ENCODE measurements at places on chromosomes 7 and 10.

- DNase-seq = no peak
These were observed 732.1 kb upstream of the C7orf33 start for GRCh38 chr7:147858421-147858820.

GRCh38 chr10:12006671-12007070, 35.9 kb downstream of the UPF2 start:
- DNase-seq = no peak

DNA sequence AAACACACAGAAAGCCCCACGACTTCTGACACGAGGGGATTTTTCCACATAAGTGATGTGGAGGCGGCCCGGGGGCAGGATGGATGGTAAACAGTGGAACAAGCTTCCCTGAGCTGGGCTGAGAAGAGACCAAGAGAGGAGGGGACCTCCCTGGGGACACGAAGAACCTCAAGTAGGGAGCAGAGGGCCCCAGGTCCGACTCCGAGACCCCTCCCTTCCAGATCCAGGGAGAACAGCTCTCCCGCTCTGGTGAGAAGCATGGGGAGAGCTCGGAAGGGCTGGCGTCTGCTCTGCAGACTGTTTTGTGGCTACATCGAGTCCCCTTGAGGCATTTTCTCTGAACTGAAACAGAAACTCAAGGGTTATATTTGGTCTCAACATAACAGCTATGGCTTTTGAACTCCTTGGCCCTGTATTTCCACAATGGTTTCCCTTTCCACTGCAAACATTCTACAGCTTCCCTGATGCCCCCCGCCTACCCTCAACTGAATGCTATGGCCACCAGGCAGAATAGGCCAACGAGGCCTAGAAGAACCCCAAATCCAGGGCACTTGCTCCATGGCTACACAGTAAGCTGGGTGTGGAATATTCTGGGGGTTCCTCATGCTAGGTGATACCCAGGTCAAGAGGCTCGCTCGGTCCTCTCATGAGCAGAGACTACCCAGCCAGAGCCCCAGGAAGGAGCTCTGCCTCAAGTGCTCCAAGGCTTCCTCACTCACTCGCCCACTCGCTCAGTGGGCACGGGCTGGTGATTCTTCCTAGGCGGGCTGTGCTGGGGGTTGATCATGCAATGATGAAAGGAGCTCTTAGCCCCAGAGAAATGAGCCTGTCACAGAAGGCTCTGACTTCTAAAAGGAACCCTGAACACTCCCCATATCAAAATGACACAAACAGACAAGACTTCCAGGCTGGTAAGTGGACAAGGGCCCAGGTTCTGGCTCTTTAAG, 47.5 kb downstream of the FAM53B start:
- no peak for DNase-seq

- DNase-seq = no peak
These were observed 607.1 kb upstream of the FOXK1 start for GRCh38 chr7:4074994-4075393.

GRCh38 chr10:51405580-51406351, 293.6 kb downstream of the CSTF2T start:
- DNase-seq = no peak

GRCh38 chr10:35440016-35440415, 103.7 kb downstream of the CCNY start:
- DNase-seq = no peak

- no peak for DNase-seq
These were observed 61.6 kb downstream of the SLC29A4 start for GRCh38 chr7:5344342-5344741.

- no peak for DNase-seq
These were observed 58.1 kb downstream of the KIF20B start for GRCh38 chr10:89759531-89759930.

GRCh38 chr10:72638586-72639440, 12.9 kb upstream of the MICU1 start:
- peak; percentile 18 for DNase-seq

GRCh38 chr7:6271060-6271658, 1.3 kb downstream of the CYTH3 start:
- DNase-seq = peak; percentile 54

DNA sequence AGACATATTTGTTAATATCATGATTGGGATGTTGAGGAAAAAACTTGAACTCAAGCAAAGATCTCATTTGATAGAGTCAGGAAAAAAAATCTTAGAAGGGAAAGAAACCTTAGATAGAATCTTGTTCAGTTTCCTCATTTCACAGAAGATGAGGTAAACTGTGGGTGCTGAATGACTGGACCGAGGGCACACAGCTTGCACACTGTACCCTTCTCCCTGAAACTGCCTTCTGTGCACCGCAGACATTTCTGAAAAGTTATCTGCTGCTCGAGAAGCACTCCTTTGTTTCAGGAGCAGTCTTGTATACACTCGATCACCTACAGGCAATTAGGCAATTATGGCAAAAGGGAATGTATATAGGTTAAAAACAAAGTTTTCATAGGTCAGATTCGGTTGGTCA, 167.4 kb downstream of the SKAP2 start:
- DNase-seq = no peak

DNA sequence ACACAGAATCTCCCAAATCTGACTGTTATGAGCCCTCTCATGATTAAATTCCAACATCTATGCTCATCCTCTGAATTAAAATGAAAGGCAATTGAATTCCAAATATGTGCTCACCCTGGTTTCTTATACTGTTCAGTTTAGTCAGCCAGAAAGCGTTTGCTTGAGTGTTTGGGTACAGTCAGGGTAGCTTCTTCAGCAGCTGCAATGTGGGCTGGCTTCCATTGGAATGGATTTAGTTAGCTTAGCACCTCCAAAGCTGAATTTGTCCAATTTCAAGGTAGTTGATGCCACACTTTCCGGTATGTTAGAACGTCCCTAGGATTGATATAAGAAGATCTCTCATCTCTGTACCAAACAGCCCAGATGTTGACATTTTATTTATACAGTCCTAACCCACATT, 9.3 kb downstream of the KLHL7 start:
- DNase-seq = no peak

DNA sequence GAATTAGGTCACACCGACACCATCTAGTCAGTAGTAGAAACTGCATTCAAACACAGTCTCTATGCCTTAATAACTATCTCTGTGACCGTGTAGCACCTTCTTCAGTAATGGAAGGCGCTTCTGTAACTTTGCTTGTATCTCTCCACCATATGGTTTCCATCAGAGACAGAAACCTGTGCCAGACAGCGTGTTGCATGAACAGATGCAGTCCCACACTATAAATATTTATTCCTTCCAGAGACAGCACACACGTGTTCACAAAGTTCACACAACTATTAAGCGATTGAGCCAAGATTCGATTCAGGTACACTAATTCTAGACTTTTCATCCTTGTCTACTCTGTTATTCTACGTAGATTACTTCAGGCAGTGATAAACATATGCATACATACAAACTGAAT, 873.9 kb upstream of the MBL2 start:
- DNase-seq = no peak

- peak; percentile 24 for DNase-seq
These were observed 63.7 kb upstream of the CREB5 start for GRCh38 chr7:28348636-28349035.

DNA sequence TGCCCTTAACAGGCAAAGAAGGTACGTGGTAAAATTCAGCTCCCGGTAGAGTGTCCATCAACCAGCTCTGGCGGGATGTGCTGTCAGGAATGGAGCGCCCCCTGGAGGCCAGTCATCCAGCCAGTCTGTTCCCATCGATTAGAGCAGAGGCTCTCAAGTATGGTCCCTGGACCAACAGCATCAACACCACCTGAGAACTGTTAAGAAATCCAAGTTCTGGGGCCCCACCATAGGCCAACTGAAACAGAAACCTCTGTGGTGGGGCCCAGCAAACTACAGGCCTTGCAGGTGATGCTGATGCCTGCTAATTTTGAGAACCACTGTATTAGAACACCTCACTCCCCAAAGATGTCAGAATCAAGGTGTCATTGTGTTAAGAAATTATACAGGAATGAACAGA, 109.2 kb downstream of the DPY19L1 start:
- no peak for DNase-seq

GRCh38 chr10:93357680-93358079, 124.5 kb downstream of the MYOF start:
- peak; percentile 51 for DNase-seq

DNA sequence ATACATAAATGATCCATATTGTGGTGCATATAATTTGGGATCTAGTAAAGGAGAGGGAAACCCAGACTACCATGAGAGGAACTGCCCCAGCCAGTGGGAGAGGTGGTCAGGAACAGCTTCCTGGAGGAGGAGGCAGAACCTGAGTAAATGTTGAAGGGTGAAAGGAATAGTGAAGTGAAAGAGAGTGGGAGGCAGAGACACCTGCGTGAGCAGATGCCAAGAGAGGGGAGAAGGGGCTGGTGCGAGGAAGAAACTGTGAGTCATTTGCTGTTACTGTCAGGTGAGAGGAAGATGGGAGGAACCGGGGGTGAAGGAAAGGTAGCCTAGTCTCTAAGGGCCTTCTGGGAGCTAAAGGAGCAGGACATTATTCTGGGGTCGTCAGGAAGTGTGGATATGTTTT, 294.8 kb downstream of the GRID1 start:
- DNase-seq = no peak

DNA sequence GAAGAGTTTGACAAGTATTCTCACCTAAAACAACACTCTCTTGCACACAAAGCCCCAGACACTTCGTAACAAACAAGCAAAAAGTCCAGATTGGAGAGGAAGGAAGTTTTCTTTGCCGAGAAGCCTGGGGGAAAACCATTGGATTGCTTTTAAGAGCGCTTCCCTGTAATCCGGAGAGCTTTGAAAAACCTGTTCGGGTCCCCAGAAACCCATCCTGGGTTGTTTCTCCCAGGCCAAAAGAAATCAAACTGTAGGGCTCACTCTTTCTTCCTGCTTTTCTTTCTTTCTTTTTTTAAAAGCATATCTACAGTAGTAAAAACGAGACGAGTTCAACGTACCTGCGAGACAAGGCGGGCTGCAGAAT, 655 bp downstream of the SP8 start:
- DNase-seq = peak; percentile 22

DNA sequence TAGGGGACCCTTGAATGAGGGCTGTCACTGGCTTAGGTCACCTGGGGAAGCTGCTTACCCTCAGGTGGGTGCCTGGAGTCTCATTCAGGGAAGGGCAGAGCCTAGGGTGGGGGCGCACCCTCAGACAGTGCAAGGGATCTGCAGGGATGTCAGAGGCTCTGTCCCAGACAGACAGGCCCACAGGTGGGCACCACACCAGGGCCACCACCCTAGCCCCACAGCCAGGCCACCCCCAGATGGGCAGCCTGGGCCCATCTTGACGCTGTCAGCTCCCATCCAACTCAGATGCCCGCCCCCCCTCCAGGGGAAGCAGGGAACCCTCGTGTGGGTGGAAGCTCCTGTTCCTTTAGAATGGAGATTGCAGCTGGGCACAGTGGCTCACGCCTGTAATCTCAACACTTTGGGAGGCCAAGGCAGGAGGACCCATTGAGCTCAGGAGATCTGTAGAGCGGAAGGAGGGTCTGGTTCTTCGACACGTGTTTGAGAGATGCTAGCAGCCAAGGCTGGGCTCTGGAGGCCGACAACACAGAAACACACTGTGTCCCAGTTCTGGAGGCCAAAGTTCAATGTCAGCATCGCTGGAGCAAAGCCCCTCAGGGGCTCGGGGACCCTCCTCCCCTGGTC, 58.5 kb upstream of the DNAJB6 start:
- no peak for DNase-seq
